SHP77 treated with DMSO at 0.1 percent for 48 hours (cell line): ENCODE measurements at places on chromosomes 6 and 20.

DNA sequence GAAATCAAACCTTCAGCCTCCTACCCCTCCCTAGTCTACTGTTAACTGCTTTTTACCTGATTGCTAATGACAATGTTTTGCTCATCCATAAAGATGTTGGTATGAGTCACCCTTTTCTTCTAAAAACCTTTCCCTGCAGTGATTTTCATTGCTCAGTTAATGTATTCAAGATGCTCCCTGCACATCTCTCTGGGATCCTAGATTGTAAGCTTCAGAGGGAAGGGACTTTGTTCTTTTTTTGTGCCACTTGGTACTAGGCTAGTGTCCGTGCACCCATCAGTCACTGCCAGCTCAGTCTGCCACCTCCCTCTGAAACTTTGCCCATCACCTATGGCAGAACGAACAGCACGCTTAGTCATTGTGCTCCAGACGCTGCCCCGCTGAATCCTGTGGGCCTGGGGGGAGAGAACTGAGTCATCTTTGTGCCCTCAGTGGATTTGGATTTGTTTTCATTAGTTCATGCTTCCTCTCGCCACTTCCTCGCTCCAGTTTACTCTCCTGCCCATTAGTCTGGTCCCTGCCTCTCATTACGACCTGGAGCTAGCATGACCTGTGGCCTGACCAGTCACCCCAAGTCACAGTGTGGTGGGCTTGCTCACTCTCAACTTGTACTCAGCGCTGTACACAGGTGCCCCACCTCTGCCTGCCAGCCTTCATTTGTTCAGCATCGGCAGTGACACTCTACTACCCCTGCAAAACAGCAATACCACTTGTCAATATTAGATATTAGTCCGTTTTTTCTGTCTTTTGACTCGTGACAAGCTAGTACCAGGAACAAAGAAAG is 78.0 kb upstream of the TMEM181 start:
- no peak for DNase-seq

DNA sequence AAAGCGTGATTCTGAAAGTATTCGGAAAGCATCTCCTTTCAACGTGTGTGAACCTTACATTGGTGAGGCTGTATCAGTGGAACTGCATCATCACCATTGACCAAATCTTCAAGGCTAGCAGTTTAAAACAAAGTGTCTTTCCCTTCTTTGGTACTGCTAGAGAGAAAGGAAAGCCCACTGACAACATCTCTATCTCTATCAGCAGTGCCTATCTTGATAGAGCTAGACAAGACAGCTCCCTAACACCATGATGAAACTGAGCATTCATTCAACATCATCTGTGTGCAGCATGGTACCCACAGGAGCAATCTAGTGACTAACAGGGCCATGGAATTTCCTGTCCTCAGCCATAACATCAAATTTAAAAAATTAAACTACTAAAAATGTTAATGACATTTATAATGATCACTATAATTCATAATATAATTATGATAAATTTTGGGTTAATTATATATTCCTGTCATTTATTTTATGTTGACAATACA is 31.5 kb upstream of the EDN1 start:
- no peak for DNase-seq

GRCh38 chr6:73867411-73867810 is 171.4 kb downstream of the CD109 start:
- DNase-seq: no peak

DNA sequence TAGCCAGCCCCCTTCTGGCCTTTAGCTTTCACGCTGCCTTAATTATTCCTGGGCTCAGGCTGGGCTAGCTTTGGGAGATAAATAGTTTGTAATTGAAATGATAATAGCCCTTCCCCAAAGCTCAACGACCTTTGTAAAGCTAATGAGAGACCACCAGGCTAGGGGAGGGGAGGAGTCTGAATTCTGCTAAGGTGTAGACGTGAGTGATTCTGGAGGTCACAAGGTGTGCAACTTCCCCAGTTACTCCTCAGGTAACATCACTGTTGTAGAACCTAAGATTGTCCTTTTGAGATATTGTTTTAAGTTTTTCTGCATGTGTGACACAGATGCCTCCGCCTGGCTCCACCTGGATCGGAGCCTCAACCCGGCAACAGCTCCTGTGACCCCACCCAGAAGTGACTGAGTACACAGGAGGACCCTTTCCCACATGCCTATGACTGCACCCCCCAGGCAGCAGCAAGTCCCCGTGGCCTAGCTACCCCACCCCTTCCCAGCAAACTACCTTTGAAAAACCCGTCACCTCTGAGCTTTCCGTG is 5.8 kb upstream of the GPR31 start:
- DNase-seq: no peak

DNA sequence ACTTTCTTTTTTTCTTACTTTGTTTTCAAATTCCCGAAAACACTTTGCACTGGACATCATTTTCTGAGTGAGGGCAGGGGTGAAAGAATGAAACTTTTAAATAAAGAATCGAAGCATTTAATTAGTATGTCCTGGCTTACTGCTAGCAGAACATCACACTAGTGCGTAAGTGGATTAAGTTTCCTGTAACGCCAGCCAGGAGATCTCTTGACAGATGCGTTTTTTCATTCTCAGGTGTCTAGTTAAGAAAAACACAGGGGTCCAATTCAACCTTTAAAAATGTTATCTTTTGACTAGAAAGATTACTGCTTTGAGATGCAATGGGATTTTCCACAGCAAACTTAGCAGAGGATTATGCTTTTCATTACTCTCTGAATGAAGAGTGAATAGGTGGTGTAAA is 858.8 kb upstream of the EPHA7 start:
- DNase-seq: no peak

DNA sequence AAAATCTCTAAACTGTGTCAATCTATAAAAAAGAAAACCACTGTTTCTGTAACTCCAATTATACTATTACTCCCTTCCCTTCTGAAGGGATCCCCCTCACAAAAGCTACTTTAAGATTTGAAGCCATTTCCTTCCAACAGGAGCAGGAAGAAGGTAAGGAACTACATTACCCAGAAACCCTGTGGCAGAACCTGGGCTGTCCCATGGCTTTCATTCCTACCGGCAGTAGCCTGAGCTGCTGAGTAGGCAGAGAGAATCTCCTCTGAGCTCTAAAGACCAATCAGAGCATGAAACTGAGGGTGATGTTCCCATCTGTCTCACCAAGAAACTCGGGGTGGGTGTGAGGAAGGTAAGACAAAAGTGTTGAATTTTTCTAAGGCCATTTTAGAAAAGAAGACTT is 108.0 kb upstream of the LRFN2 start:
- DNase-seq: peak; percentile 63

DNA sequence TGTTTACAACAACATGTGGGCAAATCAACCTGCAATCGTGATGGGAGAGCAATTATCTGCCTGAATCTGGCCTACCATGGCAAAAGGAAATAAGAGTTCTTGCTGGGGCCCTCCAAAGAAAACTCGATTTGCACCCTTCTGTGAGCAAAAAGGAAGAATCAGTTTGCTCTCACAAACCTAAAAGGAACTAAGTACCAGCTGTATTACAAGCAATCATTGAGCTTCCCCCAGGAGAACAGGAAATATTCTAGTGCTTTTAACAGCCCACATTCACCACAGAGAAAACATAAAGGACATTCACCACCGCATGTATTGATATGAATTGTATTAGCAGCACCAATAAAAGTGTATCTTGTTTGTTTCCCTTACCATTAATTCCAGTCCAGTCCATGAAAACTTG is 75.0 kb downstream of the MBOAT1 start:
- DNase-seq: no peak

- DNase-seq: no peak
Observed at GRCh38 chr6:89161326-89162046, 15.6 kb downstream of the PM20D2 start.

- DNase-seq: no peak
Observed at GRCh38 chr6:20335872-20336271, 65.8 kb upstream of the E2F3 start.

GRCh38 chr6:40541556-40542174 is 45.5 kb downstream of the LRFN2 start:
- no peak for DNase-seq

GRCh38 chr20:24632581-24632980 is 163.2 kb downstream of the SYNDIG1 start:
- no peak for DNase-seq

- DNase-seq: no peak
Observed at GRCh38 chr6:37906121-37906520, 86.6 kb downstream of the ZFAND3 start.

DNA sequence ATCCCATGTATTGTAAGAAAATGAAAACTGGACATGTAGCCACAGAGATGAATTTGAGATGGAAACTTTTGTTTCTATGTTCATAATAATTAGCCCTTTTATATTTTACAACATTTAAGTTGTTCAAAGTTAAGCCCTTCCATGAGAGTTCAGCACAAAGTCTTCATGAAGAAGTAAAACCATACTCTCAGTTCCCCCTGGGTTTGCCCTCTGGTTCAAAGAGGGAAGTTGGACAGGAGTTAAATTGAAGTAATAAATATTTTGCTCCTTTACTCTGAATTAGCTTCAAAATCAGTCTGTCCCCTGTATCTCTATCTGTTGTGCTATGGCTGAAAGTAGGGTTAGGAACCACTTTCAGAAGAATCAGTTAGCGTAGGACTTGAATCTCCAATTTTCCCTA is 31.1 kb downstream of the PHACTR2 start:
- DNase-seq: no peak

DNA sequence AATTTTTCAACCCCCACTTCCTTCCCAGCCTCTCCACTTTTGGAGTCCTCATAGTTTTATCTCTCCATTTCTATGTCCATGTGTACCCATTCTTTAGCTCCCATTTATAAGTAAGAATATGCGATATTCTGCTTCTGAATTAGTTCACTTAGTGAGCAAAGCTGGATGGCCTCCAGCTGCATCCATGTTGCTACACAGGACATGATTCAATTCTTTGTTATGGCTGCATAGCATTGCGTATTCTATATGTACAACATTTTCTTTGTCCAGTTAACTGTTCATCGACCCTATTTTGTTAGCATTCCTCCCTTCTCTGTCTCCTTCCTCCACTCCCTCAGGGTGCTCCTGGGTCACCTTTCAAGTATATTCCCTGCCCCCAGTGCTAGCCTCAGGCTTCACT is 210.0 kb upstream of the SSTR4 start:
- DNase-seq: no peak

GRCh38 chr6:154805288-154805911 is 72.2 kb downstream of the SCAF8 start:
- no peak for DNase-seq

GRCh38 chr6:5506597-5506996 is 245.3 kb downstream of the FARS2 start:
- no peak for DNase-seq

GRCh38 chr20:2691127-2691526 is 1.5 kb upstream of the EBF4 start:
- no peak for DNase-seq

- no peak for DNase-seq
Observed at GRCh38 chr6:67331304-67331703, 1303.8 kb upstream of the ADGRB3 start.

DNA sequence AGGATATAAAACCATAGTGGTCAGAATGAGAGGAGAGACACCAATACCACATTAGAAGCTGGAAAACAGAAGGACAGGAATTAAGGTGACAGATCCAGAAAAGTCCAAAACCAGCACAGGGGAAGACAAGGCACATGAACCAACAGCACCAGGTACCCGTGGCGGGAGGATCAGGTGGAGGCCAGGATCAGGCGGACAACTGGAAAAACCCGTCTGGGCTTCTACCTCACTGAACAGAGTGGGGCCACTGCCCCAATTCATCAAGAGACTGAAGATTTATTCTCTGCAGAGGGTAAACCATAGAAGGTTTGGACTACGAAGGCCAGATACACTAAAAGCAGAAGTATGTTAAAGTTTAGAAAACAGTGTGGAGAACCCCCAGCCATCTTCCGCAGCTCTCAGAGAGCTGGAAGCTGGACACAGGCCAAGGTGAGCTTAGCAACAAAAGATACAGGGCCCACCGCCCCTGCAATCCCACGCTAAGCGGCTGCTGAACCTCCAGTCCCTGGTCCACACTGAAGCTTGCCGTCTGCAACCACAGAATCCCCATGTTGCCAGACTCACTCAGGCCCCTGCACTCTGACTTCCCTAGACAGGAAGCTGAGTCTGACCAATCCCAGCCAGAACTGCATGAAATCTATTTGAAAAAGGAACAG is 29.9 kb downstream of the ABHD12 start:
- DNase-seq: no peak

GRCh38 chr6:137661601-137662000 is 167.4 kb upstream of the OLIG3 start:
- DNase-seq: no peak

GRCh38 chr6:167898673-167899311 is 72.1 kb downstream of the AFDN start:
- DNase-seq: peak; percentile 5

DNA sequence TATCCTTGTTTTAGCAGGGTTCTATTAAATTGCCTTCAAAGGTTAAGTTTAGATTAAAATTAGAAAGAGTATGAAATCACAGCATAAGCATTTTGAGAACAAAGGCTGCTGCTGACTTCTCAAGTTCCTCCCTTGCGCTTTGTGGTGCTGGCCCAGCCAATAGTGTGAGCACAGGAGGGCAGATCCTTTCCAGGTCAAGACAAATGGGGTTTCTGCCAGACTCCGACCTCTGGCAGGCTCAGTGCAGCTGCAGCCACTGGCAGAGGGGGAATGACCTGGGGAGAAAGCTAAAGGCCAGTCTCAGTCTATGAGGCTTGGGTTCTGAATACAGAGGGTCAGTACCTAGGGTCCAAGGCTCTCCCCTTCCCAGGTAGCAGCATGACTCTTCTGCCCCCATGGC is 27.0 kb downstream of the CLIC5 start:
- DNase-seq: no peak

DNA sequence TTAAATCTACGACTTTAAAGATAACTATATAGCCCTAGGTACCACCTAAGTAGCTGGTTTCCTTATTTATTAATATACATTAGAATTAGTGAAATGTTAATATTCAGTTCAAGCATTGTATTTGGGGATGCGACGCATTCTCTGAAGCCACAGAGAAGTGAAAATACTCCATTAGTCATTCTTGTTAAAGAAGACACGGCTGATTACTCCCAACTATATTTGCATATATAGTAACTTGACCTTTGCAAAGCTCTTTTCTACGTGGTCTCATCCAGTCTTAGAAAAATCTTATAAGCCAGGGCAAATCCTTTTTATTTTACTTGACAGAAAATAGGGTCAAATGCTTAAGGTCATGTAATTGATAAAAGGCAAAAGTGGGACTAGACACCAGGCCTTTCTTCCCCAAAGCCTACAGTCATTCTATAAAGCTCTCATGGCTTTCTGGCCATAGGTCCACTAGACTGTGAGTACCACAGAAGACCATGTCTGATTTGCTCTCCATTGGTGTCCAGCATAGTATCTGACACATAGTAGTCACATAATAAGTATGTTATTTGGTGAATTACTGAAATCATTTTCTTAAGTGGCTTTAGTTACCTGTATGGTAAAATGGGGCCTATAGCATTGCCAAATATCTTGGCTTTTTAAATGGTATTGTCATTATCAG is 11.3 kb downstream of the ZHX3 start:
- no peak for DNase-seq

DNA sequence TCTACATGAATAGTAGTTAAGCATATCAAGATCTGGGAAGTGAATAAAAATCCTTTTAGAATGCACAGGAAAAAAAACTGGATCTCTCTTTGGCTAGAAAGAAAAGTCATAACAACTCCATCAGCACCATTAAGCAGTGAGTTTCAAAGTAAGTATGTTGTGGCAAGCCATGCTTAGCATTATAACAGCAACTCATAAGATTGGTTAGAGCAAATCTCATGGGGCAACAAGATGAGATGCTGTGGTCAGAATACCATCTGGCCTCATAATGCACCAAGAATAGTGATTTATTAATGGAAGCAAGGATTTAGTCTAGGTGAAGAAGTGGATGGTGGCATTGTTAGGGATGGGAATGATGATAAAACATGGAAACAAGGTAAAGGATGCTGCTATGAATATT is 159.4 kb downstream of the PHF3 start:
- DNase-seq: no peak

- DNase-seq: no peak
Observed at GRCh38 chr6:21992178-21992967, 304.5 kb downstream of the PRL start.
